ENCODE measurements at places on chromosomes 2 and 18. TPM values are rescaled to one million over a fixed set of nuclear protein-coding genes. Genes with fewer than 3 reads are reported as not detected.

The IL1F10 gene
- total RNA-seq = not detected

The RAMP1 gene
- 233 TPM for total RNA-seq

The LRRTM1 gene
- total RNA-seq = 1.2 TPM

The MYCN gene
- 0.97 TPM for total RNA-seq

The SERPINB11 gene
- total RNA-seq = not detected

The XDH gene
- not detected for total RNA-seq

The PRKCE gene
- total RNA-seq = 11.6 TPM

The RAPGEF4 gene
- total RNA-seq = 8.9 TPM

The ABCB11 gene
- total RNA-seq = not detected

The YWHAQ gene
- total RNA-seq = 231 TPM

The KIF1A gene
- total RNA-seq = 3.0 TPM

The DSC2 gene
- total RNA-seq = 2.1 TPM

The GALR1 gene
- total RNA-seq = under 0.01 TPM

The CCDC85A gene
- 5.8 TPM for total RNA-seq

The RBKS gene
- total RNA-seq = 3.4 TPM

The PRKAG3 gene
- total RNA-seq = not detected

The DSG4 gene
- not detected for total RNA-seq

The CD28 gene
- total RNA-seq = 2.2 TPM

All from esophagus muscularis mucosa (tissue), 4 donors.